LoVo (cell line): ENCODE measurements at places on chromosomes 7 and 10.

DNA sequence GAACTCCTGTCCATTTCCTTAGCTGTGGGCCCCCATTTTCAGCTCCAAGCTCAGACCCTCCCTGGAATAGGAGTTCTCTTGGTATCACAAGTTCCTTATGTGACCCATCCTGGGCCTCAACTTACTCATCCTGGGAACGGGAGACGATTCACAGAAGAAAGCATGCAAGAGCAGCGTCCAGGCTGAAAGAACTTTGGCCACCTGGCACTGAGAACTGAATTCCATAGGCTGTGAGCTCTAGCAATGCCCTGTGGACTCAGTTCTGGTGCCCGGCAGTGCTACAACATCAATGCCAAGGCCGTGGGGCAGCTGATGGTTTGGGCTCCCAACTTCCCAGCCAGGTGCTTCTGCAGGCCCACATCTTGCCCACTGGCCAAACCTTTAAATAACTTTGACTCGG lies 3.9 kb upstream of the CUEDC2 start:
- no peak for DNase-seq

- DNase-seq = peak; percentile 72
These were observed 70.5 kb downstream of the ADCYAP1R1 start for GRCh38 chr7:31122649-31123058.

- no peak for DNase-seq
These were observed 215.7 kb upstream of the HABP2 start for GRCh38 chr10:113337142-113337541.

- no peak for DNase-seq
These were observed 19.8 kb upstream of the SLC29A3 start for GRCh38 chr10:71299071-71299785.

GRCh38 chr7:3592401-3593134 lies 291.5 kb downstream of the SDK1 start:
- DNase-seq = no peak

DNA sequence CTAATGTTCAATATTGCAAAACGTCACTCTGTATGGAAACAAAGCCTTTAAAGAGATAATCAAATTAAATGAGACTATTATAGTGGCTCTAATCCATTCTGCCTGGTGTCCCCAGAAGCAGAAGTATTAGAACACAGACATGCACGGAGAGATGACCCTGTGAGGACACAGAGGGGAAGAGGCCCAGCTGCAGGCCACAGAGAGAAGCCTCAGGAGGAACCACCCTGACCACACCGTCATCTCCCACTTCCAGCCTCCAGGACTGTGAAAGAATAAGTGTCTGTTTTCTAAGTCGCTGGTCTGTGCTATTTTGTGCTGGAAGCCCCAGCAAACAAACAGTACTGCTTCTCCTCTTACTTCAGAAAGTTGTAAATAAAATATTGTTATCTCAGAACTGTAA lies 283.5 kb upstream of the ADARB2 start:
- DNase-seq = no peak

DNA sequence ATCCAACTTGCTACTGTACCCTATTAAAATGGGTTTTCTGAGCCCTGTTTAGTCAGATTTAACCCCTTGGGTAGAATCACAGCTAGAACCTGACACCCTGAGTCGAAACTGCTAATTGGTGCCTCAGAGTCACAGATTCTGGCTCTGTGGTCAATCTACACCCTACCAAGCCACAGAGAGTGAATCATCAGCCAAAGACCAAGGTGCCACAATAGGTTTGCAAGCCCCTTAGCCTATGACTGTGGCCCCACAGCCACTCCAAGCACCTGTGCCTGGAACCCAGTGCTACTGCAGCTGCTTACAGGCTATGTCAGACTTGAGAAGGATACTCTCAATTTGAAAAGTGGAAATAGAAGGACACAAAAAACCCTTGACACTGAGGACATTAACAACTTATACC lies 202.8 kb upstream of the KCND2 start:
- DNase-seq = no peak

- DNase-seq = no peak
These were observed 60.3 kb downstream of the TBXAS1 start for GRCh38 chr7:139889186-139889871.
